ENCODE measurements at places on chromosomes 1 and 21.

- DNase-seq: no peak
Measured at GRCh38 chr21:42340187-42341050, 10.4 kb downstream of the TFF2 start.

- DNase-seq: peak; percentile 60
Measured at GRCh38 chr1:26500488-26501175, 28.4 kb downstream of the HMGN2 start.

DNA sequence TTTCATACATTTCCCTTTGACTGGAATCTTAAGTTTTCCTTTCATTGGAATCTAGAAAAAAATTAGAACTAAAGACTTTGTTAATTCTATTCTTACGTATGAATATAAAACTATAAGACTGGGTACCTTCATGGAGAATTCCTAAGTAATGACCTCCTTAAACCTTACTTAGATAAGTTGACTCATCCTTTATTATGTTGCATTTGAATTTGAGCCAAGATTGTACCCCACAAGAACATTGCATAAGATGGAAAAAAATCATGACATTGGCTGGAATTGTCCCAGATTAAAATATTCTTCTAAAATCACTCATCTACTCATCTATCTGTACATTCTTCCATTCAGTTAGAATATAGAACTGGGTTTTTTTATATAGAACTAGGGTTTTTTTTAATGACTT is 137.4 kb downstream of the C1orf21 start:
- no peak for DNase-seq

- no peak for DNase-seq
Measured at GRCh38 chr1:47616906-47617305, 179.1 kb downstream of the FOXD2 start.

GRCh38 chr1:230548997-230549396 is 93.3 kb upstream of the COG2 start:
- no peak for DNase-seq

DNA sequence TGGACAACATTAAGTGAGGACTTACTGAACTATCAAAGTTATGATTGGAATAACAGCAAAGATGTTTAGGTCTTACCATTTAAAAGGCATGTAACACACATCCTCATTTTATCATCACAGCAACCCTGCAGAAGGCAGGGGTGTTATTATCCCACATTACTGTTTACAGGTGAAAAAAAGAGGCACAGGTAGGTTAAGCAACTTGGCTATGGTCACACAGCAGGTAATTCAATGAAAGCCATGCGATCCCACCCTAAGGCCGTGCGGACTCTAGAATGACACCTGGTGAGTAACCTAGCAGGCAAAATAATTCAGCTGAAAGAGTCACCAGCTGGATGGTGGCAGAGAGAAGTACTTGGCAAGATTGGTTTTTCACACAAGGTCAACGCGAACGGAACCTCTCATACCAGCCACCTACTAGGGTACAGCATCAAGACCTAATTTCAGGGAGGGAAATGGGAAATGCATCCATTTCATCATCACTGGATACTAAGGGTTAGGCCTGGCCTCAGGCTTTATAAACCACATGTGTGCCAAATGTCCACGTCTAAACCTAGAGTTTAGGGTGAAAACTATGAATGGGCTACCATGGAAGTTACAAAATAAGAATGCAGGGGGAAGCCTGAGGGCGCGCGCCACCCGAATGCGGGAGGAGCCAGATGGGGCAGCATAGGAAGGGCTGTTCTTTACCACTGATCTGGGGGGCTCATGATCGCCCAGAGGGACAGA is 85.3 kb downstream of the SLC66A1 start:
- DNase-seq: no peak

DNA sequence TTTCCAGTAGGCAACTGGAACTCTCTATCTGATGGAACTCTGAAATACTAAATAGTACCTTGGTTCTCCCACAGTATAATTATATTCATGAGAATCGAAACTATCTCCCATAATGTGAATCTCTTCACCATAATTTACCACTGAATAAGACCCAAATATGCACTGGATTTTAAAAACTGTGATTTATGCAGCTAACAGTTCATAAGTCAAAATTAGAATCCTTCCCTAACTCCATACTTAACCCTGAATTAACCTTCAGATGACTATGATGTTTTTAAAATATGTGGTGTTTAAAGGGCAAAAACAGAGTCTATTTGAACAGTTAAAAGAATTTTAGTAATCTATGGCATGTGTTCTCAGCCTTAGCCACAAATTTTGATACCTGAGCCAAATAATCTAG is 22.9 kb upstream of the SLC44A3 start:
- DNase-seq: no peak

GRCh38 chr1:52365071-52365745 is 797 bp downstream of the CC2D1B start:
- no peak for DNase-seq

DNA sequence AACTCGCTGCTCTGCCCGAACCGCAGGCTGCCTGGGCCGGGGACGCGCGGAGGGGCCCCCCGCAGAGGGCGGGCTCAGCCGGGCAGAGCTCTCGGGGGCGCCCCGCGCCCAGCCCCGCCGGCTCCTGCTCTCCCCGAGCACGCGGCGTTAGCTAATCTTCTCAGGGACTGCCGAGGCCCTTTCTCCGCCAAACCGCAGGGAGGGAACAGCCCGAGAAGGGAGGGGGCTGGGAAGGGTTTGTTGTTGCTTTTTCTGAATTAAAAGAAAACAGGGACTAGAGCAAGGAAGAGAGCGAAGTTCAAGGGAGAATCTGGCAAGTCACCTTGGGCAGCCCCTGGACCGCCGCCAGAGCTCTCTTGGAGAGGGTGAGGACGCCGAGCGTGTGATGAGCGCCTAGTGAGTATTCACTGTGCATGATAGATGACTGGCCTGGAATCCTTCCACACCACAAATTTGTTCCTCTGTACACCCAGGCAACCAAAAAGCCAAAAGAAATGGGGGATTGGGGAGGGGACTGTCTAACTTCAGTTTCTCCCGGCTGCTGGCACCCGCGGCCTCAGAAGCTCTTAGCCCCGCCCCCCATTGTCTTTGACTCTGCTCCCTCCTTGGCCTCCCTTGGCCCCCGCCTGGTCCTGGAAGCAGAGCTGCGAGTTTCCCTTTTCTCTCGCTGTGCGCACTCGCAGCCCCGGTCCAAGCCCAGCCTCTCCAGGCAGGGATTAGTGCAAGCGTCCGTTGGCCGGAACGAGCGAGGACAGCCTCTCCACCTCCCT is 19.7 kb upstream of the LMX1A start:
- peak; percentile 87 for DNase-seq

DNA sequence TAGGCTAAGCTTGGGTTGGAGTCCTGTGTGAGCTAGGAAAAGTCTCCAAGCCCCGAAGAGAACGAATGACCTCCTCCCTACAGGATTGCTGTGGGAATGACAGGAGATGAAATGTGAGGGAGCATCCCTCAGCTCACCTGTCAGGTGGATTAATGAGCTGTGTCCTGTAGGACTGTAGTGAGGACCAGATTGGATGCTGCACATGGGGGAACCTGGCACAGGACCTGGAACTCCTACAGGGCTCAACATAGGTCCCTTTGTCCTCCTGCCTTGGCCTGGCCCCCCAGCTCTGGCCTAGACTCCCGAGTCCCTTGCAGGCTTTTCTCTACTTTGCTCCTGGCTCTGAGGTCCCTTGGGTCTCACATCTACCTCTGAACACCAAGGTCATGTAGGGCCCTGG is 155.7 kb downstream of the PTPRU start:
- DNase-seq: no peak

GRCh38 chr1:93595743-93596142 is 85.9 kb downstream of the BCAR3 start:
- DNase-seq: no peak

- no peak for DNase-seq
Measured at GRCh38 chr1:8813016-8813763, 4.2 kb downstream of the RERE start.

GRCh38 chr1:207993477-207994445 is 82.8 kb upstream of the CD34 start:
- no peak for DNase-seq

- DNase-seq: peak; percentile 50
Measured at GRCh38 chr1:51421964-51422363, 91.6 kb upstream of the TTC39A start.

DNA sequence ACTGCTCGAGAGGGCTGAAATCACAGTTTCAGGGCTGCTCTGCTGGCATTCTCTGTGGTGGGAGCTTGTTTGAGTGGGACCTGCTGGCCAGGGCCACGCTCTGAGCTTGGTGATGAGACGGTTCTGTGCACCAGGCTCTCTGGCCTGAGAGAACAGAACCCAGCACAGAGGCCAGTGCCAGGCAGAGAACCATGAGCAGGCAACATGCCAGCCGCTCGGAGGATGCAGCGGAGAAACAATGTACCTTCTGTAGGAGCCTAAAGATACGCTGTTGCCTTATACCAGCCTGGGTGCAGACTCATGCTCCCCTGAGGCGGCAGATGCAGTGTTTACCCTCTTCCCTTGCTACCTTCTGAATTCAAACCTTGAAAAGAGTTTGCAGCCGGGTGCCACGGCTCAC is 10.0 kb downstream of the C2CD2 start:
- no peak for DNase-seq

- DNase-seq: no peak
Measured at GRCh38 chr1:210213335-210213734, 19.3 kb upstream of the SERTAD4 start.

GRCh38 chr21:38486706-38487105 is 11.6 kb downstream of the ERG start:
- no peak for DNase-seq

- DNase-seq: no peak
Measured at GRCh38 chr1:93992954-93993353, 83.7 kb upstream of the GCLM start.

- no peak for DNase-seq
Measured at GRCh38 chr1:18923756-18924211, 21.4 kb upstream of the ALDH4A1 start.

- DNase-seq: no peak
Measured at GRCh38 chr1:217522277-217522676, 108.6 kb downstream of the GPATCH2 start.

DNA sequence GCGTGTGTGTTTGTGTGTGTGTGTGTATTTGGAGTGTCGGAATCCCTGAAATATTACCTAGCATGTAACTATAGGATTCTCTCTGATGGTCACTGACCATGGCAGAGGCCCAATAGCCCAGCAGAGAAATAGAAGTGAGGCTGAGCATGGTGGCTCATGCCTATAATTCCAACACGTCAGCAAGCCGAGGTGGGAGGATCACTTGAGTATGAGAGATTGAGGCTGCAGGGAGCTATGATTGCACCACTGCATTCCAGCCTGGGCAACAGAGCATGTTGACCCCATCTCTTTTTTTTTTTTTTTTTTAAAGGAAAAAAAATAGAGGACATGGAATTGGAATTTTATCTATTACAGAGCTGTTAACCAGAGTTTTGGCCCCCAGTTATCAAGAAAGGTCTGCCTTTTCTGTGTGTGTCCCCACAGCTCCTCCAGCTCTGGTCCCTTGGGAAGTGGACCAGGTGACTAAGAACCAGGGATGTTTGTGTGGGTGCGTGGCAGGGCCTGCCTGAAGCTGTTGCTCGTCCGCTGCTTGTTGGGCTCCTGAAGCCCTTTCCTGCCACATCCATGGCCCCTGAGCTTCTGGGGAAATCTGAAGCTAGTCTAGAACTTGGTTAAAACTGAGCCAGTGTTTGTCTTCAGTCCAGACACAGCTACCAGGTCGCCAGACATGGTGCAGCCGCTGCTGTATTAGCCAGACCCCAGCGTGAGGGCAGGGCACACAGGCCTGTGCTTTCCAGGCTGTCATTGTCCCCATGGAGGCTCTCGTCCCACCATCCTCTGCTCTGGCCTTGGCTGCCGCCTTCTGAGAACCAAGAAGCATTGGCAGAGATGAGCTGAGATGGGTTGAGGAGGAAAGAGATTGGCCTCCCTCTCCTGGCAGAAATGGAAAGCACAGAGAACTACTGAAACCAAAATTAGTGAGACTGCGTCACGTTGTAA is 25.5 kb downstream of the CAPN9 start:
- no peak for DNase-seq

DNA sequence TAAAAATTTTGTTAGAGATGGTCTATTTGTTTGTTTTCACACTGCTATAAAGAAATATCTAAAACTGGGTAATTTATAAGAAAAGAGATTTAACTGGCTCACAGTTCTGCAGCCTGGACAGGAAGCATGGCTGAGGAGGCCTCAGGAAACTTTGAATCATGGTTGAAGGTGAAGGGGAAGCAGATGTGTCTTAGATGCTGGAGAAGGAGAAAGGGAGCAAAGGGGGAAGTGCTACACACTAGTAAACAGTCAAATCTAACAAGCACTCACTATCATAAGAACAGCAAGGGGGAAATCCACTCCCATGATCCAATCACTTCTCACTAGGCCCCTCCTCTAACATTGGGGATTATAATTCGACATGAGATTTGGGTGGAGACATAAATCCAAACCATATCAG is 76.8 kb upstream of the COL24A1 start:
- DNase-seq: no peak

- peak; percentile 62 for DNase-seq
Measured at GRCh38 chr1:12549460-12550349, 68.3 kb downstream of the DHRS3 start.

GRCh38 chr1:235595079-235595478 is 54.5 kb downstream of the GNG4 start:
- DNase-seq: no peak

GRCh38 chr1:216325946-216326345 is 97.3 kb downstream of the USH2A start:
- DNase-seq: no peak

DNA sequence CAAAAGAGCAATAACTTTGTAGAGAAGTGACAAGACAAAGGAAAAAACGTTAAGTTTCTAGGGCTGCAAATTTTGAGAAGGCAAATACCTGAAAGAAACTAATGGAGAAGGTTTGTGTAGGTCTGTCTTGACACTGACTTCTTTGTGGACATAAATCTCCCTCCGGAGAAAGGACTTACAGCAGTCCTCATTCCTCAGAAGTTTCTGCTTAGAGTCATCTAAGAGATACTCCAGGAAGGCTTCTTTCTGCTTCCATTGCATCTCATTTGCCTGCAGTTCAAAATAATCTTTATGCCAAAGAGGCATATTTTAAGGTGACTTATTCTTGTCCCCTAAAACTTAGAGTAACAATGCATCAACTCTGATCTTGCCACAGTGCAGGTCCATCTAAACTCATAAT is 4.4 kb upstream of the C4BPB start:
- no peak for DNase-seq

DNA sequence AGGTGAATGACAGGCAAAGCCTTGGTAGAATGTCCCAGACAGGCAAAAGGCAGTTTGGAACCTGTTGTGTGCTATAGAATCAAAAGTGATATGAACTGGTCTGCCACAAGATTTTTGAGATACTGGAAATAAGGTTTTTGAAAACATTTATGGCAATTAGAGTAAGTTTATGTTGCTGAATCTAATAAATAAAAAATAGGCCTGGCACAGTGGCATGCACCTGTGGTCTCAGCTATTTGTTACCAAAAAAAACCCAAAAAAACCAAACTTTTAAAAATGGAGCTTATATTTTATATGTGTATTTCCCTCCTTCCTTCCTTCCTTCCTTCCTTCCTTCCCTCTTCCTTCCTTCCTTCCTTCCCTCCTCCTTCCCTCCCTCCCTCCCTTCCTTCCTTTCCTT is 76.4 kb upstream of the ARTN start:
- no peak for DNase-seq
